ENCODE measurements at places on chromosomes 5 and 9.

- no peak for DNase-seq
These were observed 254.5 kb downstream of the RASEF start for GRCh38 chr9:82808478-82808877.

DNA sequence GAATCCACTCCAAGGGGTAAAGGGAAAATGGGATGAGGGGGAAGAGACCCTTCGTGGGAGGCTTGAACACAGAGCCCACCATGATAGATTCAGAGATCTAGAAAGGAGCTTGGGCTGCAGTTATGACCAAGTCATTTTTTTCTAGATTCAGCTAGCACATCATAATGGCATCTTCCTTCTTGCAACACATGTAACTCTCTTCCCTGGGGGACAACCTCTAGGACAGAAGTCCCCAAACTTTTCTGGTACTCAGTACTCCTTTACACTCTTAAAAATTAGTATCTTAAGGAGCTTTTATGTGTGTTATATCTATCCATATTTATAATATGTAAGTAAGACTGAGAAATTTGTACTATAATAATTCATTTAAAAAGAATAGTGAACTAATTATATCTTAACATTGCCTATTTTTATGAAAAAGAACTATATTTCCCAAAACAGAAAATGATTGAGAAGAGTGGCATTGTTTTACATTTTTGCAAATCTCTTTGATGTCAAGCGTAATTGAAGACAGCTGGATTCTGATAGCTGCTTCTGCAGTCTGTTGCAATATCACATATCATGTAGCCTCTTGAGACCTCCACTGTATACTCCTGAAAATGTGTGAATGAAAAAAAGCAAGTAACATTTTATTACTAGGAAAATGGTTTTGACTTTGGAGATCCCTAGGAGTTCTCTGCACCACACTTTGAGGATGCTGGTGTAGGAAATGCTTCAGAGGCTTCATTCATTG lies 875 bp downstream of the ACO1 start:
- DNase-seq, result no peak

- no peak for DNase-seq
These were observed 15.8 kb upstream of the CACFD1 start for GRCh38 chr9:133443982-133444381.

DNA sequence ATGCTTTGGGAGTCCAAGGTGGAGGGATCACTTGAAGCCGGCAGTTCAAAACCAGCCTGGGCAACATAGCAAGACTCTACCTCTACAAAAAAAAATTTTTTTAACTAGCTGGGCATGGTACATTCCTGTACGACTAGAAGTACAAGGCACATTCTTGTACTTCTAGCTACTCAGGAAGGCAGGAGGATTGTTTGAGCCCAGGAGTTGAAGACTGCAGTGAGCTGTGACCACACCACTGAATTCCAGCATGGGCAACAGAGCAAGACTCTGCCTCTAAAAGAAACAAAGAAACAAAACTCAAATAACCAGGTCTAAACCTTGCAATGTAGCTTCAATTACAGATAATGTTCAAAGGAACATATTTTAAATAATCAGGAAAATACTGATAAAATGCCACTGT lies 56.2 kb downstream of the SSBP2 start:
- DNase-seq, result no peak

- DNase-seq, result no peak
These were observed 46.8 kb upstream of the NKD2 start for GRCh38 chr5:961711-962240.

DNA sequence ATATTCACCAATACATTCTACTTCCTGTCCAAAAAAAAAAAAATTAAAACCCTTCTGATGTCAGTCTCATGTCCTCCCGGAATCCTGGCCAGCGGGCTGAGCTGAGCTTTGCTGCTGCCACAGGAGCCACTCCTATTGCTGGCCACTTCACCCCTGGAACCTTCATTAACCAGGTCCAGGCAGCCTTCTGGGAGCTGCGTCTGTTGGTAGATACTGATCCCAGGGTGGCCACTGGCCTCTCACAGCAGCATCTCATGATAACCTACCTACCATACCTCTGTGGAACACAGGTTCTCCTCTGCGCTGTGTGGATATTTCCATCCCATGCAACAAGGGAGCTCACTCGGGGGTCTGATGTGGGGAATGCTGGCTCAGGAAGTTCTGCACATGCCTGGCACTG lies 21.0 kb upstream of the NPM1 start:
- DNase-seq, result no peak

- DNase-seq, result no peak
These were observed 194.3 kb upstream of the VLDLR start for GRCh38 chr9:2427120-2427891.

GRCh38 chr5:154850255-154851062 lies at the start of gene FAXDC2:
Gene FAXDC2, minus strand, starts transcription at chr5:154850603. Its CDS starts 12,425 bp downstream, at chr5:154838178.
- peak; percentile 85 for DNase-seq

GRCh38 chr5:73655521-73656160 lies 29.6 kb downstream of the ARHGEF28 start:
- no peak for DNase-seq

GRCh38 chr5:154575546-154576428 lies 97.8 kb upstream of the HAND1 start:
- DNase-seq, result no peak

- no peak for DNase-seq
These were observed 129.9 kb downstream of the BOD1 start for GRCh38 chr5:173486355-173487225.
